ENCODE measurements at places on chromosomes 3 and 15.

- DNase-seq = no peak
These were observed 544.4 kb downstream of the ZPLD1 start for GRCh38 chr3:102979191-102979590.

DNA sequence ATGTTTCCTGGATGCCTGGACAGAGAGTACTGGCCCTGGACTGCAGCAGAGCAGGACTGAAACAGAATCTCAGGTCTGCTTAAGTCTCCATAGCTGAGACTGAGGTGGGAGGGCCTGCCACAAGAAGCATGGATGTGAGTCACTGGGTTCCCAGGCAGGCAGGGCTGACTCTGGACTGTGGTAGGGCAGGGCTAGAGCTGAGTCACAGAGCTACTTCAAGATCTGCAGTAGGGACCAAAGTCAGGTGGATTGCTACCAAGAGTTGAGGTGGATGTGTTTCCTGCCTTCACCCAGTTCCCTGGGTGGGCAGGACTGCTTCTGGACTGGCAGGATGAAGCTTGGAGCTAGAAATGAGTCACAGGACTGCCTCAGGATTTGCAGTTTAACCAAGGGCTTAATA is 282.9 kb downstream of the AGBL1 start:
- no peak for DNase-seq

DNA sequence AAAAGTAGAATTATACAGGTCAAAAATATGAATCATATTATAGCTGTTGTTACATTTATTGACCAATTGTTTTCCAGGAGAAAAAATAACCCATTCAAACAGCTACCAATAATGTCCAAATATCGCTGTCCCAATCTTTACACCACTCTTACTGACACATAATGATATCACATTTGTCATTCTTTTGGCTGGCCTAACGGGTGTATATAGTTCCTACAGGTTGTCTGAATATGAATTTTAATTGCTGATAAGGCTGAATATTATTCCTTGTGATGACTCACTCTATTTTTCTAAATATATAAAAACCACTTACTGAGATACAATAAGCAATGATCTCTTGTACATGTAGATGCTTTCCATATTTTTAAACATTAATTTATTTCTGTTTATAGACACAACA is 76.4 kb downstream of the FSIP1 start:
- no peak for DNase-seq

GRCh38 chr15:35028235-35028984 is 40.3 kb upstream of the ZNF770 start:
- no peak for DNase-seq

GRCh38 chr15:44159492-44159891 is 35.6 kb downstream of the FRMD5 start:
- DNase-seq = no peak

- no peak for DNase-seq
These were observed 782.6 kb downstream of the DIPK2A start for GRCh38 chr3:144754076-144754783.

DNA sequence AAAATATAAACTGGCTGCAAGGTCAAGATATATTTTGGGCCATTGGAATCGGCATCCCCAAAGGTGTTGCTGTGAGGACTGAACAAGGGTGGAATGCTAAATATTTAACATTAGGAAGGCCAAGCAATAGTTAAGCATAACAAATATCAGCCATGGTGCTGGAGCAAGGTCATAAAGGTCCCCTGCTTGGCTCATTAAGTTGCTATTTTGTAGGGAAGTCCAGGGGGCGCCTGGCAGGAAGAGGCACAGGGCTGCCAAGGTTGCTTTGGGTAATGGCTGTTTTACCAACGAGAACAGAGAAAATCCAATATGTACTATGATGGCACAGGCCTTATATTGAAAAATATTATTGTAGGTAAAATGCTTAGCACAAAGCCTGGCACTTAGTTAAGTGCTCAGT is 62.2 kb downstream of the SLC15A2 start:
- no peak for DNase-seq

DNA sequence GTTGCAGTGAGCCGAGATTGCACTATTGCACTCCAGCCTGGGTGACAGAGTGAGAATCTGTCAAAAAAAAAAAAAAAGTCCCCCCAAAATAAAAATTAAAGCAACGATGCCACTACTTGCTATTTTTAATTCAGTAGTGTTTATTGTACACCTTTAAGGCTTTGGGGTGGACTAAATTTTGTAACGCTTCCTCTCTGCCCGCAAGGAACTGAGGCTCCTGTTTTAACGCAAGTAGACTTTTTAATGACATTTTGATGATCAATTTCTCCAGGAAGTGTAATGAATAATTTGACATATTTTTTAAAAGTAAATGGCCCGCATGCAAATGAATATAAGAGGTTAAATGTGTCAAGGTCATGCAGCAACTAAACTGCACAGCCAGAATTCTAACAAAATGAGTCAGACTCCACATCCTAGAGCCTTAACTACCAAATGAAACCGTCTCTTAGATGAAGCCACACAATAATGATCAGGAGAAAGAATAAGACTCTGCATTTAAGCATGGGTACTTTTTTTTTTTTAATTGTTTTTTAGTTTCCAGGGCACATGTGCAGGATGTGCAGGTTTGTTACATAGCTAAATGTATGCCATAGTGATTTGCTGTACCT is 96.8 kb upstream of the LMOD3 start:
- no peak for DNase-seq

- DNase-seq = no peak
These were observed 13.8 kb downstream of the TATDN2 start for GRCh38 chr3:10262027-10262426.

GRCh38 chr15:62118520-62119226 is 46.4 kb downstream of the C2CD4B start:
- peak; percentile 38 for DNase-seq

DNA sequence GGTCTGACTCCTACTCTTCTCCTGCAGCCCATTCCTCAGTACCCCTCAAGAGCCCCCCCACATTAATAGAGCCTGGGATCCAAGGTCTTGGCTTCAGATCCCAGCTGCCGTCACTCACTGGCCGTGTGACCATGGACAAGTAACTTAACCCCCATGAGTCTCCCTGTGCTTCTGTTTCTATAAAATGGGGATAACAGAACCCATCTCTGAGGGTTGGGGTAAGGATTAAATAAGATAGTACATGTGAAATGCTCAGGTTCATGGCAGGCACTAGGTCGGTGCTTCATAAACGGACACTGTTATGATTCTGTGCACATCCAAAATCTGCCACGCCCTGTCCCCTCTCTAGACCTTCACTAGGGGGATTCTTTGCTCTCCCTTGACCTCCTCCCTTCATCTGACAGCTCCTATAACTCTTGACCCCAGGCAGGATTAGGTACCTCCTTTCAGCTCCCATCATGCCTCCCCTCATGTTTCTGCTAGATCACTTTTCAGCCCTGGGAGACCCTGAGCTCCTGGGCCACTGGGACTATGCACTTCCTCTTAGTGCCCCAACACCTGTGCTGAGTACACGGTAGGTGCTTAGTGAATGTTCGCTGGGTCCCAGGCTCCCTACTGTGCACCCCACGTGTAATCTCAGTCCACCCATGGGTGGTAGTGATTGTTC is 1.5 kb downstream of the CAND2 start:
- DNase-seq = no peak

DNA sequence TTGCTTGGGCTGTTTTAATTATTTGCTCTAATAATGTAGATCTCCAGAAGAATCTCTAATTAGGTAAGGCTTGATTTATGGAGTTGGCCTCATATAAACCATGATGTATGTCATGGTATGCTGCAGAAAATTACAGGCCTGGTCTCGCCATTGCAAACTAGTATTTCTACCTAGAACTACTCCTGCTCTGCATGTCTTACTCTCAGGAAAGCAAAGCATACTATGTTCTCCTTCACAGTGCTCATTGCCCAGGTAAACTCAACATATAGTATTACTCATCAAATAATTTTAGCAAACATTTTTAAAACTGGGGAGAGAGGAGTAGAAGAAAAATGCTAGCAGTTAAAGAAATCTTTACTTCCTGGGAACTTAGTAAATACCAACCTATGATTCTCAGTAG is 90.7 kb downstream of the FILIP1L start:
- no peak for DNase-seq

DNA sequence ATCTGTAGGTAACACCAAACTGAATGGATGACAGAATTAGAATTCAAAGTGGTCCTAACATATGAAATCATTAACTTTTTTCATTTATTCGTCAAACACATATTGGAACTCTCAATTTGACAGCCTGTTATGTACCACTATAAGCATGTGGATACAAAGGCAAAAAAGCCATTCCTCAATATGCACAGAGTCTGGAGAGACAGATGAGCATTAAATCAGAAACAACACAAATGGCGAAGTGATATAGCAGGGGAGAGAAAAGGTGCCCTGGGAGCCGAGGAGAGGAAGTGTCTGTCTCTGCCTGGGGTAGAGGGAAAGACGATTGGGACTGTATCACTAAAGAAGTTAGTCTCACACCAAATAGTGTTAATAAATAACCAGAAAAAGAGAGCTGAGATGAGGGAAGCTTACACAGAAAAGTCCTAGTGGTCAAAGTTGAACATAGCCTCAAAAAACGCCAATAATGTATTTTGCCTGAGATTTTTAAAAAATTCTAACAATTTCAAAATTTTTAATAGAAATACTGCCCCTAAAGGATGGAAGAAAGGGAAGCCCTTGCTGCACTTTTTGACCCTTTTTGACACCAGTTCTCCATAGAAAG is 417.5 kb downstream of the TUSC7 start:
- DNase-seq = no peak

- no peak for DNase-seq
These were observed 148.9 kb downstream of the ROBO1 start for GRCh38 chr3:79618883-79619282.

DNA sequence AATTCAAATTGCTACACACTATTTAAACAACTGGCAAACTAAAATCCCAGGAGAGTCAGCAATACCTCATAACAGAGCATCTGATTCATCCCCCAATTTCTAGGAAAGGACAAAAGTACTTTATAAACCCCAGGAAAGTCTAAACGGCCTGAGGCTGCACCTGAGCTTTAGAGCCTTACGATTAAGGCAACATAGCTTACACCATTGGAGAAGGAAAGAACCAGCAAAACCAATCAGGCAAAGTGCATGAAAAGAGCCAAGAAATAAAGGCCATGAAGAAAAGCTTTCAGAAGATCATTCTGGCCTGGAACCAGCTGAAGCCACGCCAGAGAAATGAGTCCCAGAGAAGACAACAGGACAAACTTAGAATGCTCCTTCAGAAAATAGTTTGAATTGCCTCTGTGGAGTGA is 48.1 kb downstream of the PTPN9 start:
- peak; percentile 27 for DNase-seq

DNA sequence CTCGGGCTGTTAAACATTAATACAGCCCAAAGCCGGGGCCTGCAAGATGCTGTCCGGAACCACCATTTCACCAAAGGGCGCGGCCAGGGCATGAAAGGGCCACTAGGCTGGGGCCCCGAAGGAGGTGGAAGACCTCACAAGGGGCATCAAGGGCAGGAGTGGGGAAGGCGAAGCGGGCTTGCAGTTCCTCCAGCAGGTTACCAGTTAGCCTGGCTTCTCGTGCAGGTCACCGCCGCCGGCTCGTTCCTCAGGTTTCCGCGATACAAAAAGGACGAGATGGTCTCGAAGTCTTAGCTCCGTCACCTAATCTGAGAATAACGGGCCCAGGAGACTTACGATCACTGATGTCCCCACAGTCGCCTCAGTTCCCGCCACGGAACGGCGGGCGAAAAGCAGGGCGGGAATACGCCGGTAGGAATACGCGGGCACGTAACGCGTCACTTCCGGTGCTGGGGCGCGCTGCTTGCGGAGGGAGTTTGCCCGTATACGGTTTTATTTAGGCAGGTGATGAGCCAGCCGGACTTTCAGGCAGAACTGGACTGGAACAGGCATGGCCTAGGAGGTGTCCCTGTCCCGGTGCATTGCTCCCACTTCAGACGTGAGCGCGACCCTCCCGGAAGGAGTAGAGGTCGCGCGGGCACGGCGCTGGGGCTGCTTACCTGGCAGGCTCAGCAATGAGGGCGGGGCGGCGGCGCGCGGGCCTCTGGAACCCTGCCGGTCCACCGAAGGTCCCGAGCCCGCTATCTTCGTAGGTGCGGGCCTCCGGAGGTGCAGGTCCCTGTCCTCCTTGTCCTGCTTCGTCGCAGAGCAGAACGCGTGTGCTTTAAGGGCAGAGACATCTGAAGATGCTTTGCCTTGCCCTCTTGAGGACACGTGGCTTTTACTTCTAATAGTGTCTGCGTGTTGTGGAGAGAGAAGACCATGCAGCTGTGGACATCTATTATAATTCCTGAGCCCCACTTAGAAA is at the start of gene RFC4:
RFC4 (minus strand) TSS at position 394 of the 967 bp plus-strand sequence. CDS start 1,769 bp downstream, outside the sequence.
- DNase-seq = peak; percentile 60

GRCh38 chr15:93557696-93558095 is 468.7 kb upstream of the RGMA start:
- DNase-seq = no peak

DNA sequence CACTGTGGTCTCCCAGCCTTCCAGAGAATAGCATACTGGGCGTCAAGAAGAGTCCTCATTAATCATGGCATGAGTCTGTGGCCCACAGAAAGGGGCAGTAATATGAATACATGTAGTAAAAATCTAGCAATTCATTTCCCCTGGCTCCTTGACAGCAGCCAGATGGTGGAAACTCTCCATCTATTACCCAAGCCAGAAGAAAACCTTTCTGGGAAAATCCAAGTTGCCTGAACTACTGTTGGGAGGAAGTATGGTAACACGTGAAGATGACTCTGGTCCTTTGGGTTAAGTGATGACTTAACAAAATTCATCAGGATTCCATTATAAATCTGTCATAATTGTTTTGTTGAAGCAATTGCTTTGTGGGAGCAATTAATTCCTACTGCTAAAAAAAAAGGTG is 530.5 kb downstream of the FHIT start:
- no peak for DNase-seq

GRCh38 chr3:100097919-100098783 is 16.1 kb downstream of the FILIP1L start:
- no peak for DNase-seq

DNA sequence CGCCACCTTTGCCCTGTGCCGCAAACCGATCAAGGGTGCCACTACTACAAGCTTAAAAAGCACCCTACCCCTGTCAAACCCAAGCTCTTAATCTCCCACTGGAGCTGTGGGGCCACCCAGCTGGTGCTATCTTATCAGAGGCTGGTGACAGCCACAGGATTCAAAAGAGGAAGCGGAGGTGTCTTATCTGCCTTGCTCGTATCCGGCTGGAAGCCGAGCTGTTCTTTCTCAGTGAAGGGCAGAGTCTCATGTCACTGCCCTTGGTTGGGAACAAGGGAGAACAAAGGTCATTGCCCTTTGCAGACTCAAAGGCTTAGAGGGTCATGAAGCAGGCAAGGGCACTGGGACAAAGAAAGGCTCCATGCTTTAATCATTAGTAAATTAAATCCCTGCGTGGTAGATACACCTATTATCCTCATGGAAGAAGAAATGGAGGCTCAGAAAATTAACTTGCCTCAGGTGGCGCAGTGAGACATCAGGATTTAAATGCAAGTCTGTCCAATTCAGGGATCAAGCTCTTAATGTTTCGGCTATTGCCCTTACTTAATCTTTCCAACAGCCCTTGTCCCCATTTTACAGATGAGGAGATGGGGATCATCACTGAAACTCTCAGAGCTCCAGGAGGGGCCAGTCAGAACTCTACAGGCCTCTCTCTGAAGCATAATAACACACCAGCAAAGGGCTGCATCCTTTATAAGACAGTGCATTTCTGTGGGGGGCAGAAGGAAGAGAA is 360.0 kb upstream of the PROK2 start:
- DNase-seq = no peak

Measured in fibroblast of villous mesenchyme (primary cell).